Stimulated activated CD4-positive, alpha-beta T cell treated with anti-CD3 and anti-CD28 coated beads, Interleukin-1b, Interleukin-23, amount 100 ng/mL, for 24 hours (primary cell): ENCODE measurements at places on chromosomes 2 and 18.

- DNase-seq, result no peak
Measured at GRCh38 chr2:217482056-217482710, 520.6 kb downstream of the TNS1 start.

DNA sequence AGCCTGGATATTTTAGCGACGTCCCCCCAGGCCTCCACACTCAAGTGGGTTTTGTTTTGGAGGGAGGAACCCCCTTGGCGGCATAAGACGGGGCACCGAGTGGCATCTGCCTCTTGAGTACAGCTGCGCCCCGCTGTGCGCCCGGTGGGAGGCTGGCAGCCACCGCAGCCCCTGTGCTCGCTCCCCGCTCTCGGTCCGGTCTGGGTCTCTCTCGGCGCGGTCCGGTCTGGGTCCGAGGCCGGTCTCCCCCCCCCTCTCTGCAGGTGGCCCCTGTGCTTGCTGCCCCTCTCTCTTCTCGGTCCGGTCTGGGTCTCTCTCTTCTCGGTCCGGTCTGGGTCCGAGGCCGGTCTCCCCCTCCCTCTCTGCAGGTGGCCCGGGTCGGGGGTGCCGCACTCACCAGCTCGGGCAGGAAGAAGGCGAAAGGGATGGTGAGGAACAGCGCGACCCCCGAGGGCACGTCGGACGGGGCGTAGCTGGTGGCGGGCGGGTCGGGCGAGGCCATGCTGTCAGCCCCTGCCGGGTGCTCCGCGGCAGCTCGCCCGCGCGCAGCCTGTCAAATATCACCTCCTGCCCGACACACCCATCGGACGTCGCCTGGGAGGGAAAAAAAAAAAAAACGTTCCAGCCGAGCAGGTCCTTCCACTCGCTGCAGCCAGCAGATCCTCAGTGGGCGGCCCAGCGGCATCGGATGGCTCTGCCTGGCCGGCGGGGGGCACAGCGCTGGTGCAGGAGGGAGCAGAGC lies at the start of gene MALL:
TSS of gene MALL (minus strand) at position 532 of the 742 bp plus-strand sequence. CDS start at position 502, 30 bp downstream.
- DNase-seq, result no peak

DNA sequence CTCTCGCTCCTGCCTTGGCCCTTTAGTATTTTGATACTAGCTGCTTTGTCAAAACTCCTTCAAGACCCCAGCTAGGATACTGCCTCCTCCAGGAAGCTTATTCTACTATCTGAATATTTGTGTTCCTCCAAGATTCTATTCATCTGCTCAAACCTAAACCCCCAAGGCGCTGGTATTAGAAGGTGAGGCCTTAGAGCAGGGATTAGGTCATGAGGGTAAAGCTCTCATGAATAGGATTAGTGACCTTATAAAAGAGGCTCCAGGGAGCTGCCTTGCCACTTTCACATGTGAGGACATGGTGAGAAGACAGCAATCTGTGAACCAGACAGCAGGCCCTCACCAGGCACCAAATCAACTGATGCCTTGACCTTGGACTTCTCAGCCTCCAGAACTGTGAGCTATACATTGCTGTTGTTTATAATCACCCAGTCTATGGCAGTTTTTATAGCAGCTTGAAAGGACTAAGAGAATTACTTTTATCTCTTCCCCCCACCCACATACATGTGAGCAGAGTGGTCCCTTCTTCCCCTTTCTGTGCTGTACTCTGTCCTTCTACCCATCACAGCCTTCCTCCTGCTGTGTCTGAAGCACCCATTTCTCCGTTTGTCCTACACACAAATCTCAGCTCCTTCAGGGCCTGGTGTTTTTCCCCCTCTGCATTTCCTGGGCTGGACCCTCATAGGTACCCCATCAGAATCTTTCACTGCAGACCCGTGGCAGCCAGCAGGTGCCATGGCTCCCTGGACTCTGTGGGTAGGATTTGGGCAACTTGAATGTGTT lies 54.5 kb downstream of the HS1BP3 start:
- no peak for DNase-seq

DNA sequence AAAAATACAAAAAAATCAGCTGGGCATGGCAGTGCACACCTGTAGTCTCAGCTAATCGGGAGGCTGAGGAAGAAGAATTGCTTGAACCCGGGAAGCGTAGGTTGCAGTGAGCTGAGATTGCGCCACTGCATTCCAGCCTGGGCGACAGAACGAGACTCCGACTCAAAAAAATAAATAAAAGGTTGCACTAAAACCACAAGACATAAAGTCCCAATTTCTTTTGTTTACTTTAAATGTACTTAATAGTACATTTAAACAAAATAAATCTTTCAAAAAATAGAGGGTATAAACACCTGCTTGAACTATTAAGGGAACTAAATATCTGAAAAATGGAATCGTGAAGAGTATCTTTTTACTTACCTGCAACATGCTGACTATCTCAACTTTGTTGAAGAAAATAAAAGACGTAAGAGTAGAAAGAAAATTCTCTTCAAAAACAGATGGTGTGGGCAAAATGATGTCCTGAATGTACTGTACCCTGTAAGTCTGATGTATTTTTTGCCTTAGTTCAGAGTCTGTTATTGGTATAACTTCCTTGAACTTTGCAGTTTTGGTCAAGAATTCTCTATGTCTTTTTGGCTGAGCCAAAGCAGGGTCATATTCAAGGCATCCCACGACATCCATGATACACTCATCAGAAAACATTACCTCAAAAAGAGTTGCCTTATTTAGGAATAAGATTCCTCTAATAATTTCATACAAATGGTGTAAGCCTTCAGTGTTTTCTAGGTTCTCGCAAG lies 19.2 kb downstream of the PPP4R3B start:
- DNase-seq, result no peak

GRCh38 chr18:48917579-48918517 lies 32.9 kb downstream of the SMAD7 start:
- no peak for DNase-seq

- no peak for DNase-seq
Measured at GRCh38 chr2:179569831-179570233, 291.6 kb downstream of the ZNF385B start.

GRCh38 chr2:219254590-219255201 lies 978 bp upstream of the TUBA4A start:
- no peak for DNase-seq

DNA sequence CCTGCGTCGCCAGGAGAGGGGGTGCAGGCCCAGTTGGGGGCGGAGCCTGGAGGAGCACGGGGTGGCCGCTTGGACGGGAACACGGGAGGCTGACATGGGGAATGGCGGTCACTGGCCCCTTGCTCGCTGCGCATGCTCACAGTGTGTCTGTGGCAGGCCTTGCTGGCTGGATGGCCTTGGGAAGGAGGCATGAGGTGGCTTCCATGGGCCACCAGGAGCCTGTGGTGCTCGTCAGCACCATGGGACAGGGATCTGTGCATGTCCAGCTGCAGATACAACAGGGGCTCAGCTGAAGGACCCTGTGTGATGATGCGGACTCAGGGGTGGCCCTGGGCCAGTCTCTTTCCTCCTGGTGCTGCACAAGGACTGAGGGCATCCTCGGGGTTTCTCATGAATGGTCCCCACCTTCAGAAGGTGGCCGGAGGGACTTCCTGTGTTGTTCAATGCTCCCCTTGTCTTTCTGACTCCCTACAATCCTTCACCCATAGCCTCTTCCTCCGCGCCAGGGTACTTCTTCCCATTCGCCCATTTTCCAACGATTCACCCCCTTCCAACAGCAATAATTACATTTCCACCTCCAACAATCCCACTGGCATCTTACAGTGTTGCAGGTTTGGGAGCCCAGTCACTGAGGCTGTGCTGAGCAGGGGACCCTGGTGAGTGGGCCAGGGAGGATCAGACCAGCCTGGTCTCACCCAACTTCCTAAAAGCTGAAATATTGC lies 3.4 kb upstream of the SP140L start:
- DNase-seq, result no peak

DNA sequence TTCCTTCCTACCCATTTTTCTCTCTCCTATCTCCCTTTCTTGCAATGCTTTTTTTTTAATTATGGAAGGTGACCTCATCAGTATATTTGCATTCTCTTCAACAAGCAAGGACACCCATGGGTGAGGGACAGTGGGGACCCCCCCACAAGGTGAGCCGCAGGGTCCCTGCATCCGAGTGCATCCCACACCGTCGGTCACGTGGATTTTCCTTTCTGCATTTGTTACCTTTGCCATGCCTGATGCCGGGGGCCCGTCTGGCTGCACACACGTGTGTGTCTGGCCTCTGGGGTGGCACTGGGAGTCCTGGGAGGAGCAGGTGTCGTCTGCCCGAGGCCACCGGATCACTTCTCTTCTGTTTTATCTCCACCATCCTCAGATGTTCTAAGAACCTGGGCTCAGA lies 30.1 kb upstream of the SNTG2 start:
- no peak for DNase-seq

- DNase-seq, result no peak
Measured at GRCh38 chr2:59713577-59713976, 839.9 kb downstream of the BCL11A start.

DNA sequence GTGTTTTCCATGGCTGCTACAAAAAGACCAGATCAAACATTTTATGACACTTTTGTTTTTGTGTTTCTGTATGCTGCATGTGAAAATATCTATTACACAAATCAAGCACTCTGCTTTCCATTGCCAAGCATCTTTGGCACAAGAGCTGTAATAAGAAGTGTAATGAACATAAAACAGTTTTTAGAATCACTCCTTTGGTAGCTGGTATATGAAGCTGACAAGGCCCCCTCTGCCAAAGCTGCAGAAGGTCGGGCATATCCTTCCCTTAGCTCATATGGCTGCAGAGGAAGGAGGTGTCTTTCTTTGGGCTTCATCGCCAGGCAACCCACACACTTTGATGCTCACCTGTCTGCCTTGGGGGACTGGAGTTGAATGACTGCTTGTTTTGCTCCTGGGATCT lies 175.4 kb downstream of the TMEM247 start:
- DNase-seq, result no peak

DNA sequence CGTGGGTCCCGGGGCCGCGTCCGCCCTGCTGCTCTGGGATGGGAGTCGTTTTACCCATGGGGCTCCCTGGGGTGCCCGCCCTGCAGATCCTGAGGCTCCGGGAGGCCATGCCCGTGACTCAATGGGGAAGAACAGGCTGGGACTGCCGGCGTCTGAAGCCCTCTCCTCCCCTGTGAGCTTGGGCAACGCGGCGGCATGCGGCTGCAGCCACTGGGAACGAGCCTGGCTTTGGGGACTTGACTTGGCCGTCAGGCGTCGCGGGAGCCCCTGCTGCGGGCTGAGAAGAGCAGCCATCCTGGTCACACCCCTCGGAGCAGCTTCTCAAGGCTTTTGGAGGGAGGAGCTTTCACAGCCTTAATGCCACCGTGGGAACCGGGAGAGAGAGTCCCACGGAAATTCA lies 126.9 kb upstream of the CTDP1 start:
- DNase-seq, result no peak

DNA sequence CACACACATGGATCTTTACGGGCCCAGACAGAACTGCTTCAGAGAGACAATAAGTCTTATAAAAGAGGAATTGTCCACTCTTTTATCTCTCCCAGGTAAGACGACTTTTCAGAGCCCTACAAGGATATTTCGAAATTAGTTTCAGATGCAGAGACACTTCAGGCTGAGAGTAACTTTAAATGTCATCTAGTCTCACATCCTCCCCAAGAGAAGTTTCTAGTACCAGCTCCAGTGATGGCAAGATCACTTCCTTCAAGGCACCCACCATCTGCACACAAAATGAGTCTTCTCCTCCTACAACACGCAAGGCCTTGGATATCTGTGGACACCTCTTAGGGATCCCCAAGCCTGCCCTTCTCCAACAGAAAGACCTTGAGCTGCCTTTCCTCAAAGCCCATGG lies 39.0 kb upstream of the KLHL29 start:
- DNase-seq, result no peak

DNA sequence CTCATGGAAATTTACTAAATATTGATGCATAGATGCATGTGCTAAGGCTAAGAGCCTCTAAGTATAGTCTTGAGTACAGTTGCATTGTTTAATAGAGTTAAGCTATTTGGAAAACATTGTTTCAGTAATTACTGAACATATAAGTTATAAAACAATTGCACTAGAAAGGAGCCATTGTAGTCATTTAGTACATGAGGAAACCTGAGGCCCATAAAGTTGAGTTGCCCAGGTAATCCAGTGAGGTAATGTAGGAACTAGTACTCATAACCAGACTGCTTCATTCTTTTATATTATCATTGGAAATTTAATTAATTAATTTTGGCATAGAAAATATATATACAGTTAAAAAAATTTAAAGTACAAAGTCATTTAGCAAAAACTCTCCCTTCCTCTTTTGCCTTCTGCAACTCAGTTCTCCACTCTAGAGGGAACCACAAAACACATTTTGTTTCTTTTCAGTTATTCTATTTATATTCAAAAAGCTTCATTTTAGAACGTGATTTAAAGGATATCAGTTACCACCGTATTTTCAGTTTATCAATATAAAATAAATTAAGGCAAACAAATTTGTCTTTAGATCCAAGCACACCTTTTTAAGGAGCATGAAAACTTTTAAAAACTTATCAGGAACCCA lies 27.8 kb upstream of the TBR1 start:
- DNase-seq, result no peak

DNA sequence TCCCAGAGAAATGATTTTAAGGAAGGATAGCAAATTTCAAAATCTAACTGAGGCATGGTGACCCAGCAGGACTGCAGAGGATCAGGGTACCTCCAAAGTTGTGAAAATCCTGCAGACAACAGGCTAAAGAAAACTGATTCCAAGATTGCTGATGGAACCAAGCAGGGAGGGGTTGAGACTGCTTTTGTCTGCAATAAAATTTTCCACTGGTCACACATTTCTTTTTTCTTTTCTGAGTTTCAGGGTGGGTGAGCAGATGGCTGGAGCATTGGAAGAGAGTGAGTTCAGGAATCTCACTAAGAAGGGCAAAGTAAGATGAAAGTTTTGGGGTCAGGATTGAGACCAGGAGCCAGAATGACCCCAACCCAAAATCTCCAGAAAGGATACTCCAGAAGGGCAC lies 321.0 kb downstream of the TNS1 start:
- DNase-seq, result no peak

- no peak for DNase-seq
Measured at GRCh38 chr18:70419526-70419925, 130.7 kb downstream of the SOCS6 start.
